ENCODE measurements at places on chromosomes 7 and 10. TPM values are rescaled to one million over a fixed set of nuclear protein-coding genes. Genes with fewer than 3 reads are reported as not detected.

ZPBP gene
- total RNA-seq, result 0.22 TPM

CALHM1 gene
- total RNA-seq, result not detected

PTPRN2 gene
- 4.8 TPM for total RNA-seq

MXI1 gene
- total RNA-seq, result 29.0 TPM

CALML3 gene
- total RNA-seq, result not detected

MMRN2 gene
- 65.9 TPM for total RNA-seq

DNA sequence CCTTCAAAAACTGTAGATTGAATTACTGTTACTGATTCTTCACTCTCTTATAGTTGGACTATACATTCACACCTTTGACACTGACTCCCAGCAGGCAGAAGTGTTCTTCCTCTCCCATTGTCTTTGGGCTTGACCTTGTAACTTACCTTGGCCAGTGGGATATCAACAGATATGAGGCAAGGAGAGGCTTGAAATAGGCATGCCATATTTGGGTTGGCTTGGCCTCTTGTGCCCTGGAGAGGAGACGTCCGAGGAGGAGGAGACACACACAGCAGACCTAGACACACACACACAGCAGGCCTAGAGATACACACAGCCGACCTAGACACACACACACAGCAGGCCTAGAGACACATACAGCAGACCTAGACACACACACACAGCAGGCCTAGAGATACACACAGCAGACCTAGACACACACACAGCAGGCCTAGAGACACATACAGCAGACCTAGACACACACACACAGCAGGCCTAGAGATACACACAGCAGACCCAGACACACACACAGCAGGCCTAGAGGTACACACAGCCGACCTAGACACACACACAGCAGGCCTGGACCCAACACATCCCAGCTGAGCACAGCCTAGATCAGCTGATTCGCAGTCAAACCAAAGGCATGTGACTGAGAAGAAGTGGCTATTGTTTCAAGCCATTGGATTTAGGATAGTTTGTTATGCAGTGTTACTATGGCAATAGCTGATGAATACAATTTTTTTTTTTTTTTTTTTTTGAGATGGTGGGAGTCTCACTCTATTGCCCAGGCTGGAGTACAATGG lies 12.5 kb upstream of the GNA12 start:
- no peak for DNase-seq

DNA sequence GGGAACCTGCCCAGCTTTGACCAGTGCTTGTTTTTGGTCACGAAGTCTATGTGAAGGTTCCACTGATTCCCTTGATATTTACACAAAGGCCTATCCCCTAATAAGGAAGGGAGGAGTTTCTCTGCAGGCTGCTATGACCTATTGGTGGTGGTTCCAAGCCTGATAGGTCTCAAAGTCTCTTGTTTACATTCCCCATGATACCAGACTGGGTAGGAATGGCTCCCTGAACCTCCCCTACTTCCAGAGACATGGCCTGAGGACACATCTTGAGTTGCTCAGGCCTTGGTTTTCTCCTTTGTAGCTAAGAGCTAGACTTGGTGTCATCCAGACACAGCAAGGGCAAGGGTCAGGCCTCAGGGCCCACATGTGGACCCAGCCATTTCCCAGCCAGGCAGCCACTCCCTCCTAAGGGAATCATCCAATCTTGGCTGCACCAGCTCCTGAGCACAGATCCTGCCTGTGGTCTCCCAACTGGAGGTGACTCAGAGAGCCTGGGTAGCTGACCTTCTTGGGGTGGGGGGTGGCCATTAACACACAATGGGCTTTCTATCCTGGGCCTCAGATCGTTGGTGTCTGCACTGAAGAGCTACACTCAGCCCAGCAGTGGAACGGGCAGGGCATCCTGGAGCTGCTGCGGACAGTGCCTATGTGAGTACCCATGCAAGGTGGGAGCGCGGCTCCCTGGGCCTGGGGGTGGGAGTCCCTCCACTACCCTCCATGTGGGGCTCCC lies 51.0 kb upstream of the TRIM8 start:
- DNase-seq, result no peak

DNA sequence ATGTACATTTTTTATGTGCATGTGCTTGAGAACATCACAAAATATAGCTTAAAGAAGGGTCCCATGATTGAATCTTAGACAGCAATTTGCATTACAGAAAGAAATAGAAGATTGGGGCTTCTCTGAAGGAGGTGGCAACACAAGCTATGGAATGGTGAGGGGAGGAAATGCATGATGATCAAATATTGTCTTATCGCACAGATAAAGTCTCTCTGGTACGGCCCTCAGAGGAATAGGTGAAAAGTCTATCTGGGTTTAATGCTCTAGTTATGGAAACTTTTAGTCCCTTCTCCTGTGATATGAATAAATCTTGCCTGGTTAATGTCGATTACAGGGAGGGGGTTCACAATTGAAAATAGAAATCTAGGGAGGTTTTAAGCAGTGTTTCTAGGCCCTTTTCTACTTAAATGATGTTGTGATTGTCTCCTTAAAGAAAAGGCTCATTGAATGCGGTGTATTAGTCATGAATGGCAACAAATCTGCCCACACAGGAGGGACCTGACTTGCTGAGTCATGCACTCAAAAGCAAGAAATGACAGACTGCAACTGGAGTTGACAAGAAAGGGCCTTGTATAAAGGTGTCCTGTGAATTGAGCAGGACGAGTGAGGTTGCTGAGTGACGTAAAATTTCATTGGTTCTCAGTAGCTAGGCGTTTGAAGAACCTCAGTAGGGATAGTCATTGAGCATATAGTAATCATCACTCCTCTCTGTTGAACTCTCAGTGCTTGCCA lies 133.4 kb upstream of the CSTF2T start:
- DNase-seq, result peak; percentile 6

GRCh38 chr10:63083904-63084689 lies 49.0 kb upstream of the NRBF2 start:
- no peak for DNase-seq

- DNase-seq, result no peak
These were observed 335.9 kb downstream of the WDR37 start for GRCh38 chr10:1392127-1392526.

SPDYE2 gene
- total RNA-seq, result 0.50 TPM

ANKRD61 gene
- total RNA-seq, result 0.19 TPM

- DNase-seq, result peak; percentile 70
These were observed 183.1 kb downstream of the TAX1BP1 start for GRCh38 chr7:27922907-27923641.

ZNF438 gene
- total RNA-seq, result 9.9 TPM

DNA sequence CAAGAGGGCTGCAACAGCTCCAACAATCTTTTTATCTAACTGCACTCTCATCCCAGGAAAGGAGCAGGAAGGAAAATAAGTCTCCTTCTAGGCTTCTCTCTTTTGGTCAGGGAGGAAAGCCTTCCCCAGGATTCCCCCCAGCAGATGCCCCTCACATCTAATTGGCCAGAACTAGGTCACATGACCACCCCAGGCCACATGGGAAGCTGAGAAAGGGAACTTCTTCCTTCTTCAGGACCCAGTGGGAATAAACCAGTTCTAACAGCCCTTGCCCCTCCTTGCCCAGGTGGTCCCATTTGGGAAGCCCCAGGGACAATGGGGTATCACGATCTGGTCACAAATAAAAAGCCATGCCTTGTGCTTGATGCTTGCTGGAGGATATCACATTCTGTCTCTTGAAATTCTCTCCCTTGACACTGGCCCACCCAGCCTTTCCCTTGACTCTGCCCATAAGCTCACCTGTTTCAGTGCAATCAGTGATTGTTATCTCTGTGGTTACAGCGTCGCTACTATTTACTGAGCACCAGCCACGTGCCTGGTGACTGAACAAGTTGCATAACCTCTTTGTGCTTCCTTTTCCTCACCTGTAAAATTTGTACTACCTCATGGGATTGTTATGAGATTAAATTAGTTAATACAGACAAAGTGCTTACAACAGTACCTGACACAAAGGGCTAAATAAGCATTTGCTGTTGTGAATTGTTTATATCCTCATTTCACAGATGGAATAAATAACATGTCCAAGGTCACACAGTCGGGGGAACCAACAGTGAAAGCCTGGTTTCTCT lies 9.0 kb upstream of the TACR2 start:
- no peak for DNase-seq

GRCh38 chr7:128855559-128855958 lies 7.1 kb upstream of the ATP6V1F start:
- DNase-seq, result no peak

DNAH11 gene
- total RNA-seq, result 2.3 TPM

GRCh38 chr7:44286182-44286617 lies 39.2 kb downstream of the CAMK2B start:
- no peak for DNase-seq

GRCh38 chr10:8305876-8306652 lies 251.6 kb downstream of the GATA3 start:
- no peak for DNase-seq

GRCh38 chr10:116716381-116716780 lies 26.0 kb downstream of the HSPA12A start:
- DNase-seq, result no peak

MICU1 gene
- 46.3 TPM for total RNA-seq

- DNase-seq, result no peak
These were observed 52.1 kb upstream of the PDZD8 start for GRCh38 chr10:117427356-117427755.

EPHB6 gene
- total RNA-seq, result 17.4 TPM

TCAF2 gene
- 4.2 TPM for total RNA-seq

C10orf88 gene
- total RNA-seq, result 7.6 TPM

DNA sequence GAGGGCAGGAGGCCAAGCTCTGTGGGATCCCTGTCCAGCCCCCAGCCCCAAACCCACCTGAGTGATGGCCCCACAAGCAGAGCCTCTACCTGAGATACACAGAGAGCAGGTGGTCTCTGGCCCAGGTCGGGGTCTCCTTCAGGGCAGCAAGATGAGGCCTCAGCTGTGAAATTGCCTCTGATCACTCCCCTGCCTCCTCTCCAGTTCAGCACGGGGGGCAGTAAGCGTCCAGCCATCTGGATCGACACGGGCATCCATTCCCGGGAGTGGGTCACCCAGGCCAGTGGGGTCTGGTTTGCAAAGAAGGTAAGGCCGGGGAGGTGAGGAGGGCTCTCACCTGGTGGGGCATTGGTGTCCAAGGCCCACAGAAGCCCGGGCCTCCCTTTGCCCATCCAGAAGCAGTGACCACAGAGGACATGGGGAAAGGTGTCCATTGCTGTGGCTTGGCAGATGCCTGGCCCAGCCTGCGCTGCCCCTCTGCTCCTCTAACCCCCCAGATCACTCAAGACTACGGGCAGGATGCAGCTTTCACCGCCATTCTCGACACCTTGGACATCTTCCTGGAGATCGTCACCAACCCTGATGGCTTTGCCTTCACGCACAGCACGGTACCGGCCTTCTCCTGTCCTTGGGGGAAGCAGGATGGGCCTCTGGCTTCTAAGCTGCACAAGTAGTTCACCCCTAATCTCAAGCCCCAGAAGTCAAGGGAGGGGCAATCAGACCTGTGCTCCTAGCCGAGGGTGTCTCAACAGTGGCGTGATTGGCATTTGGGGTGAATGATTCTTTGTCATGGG lies 3.1 kb downstream of the CPA1 start:
- no peak for DNase-seq

All from kidney (tissue), 22 donors.